Suprapubic skin (tissue), 4 donors: ENCODE measurements at places on chromosomes 2 and 18.

- no peak overlapping the region for H3K27ac ChIP-seq
- H3K27me3 ChIP-seq, result no peaks in the 10 kb centered on the region
- H3K36me3 ChIP-seq, result no peaks in the 10 kb centered on the region
- DNase-seq, result no peak
- H3K4me3 ChIP-seq, result no peak overlapping the region
These were observed 89.5 kb upstream of the RBMS1 start for GRCh38 chr2:160583146-160583535.

GRCh38 chr2:65918760-65919187 is 486.4 kb upstream of the SPRED2 start:
- H3K36me3 ChIP-seq, result no peaks in the 10 kb centered on the region
- peaks cover 11% of the 10 kb centered on the region for H3K4me1 ChIP-seq
- no peak overlapping the region for H3K4me3 ChIP-seq
- H3K27ac ChIP-seq, result no peak overlapping the region

DNA sequence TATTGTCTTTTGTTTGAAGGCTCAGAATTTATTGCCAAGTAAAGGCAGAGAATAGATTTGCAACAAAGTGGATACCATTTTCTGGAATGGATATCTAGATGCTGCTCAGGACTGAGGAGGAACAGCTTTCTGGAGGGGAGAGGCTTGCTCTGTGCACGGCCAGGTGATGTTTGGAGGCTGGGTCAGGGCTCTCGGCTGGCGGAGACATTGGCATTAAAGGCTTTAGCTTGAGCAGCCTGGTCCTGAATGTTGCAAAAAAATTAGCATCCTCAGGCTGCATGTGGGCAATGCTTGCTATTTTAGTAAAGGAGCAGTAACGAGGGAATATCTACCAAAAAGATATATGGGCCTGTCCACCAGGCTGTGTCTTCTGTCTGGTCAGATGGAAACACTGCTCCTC is 20.4 kb downstream of the RNF144A start:
- no peaks in the 10 kb centered on the region for H3K27me3 ChIP-seq
- peak; percentile 16 for DNase-seq
- H3K4me3 ChIP-seq, result no peak overlapping the region
- no peaks in the 10 kb centered on the region for H3K36me3 ChIP-seq
- no peaks in the 10 kb centered on the region for H3K4me1 ChIP-seq

- peaks cover 63% of the 10 kb centered on the region for H3K4me1 ChIP-seq
- H3K36me3 ChIP-seq, result no peaks in the 10 kb centered on the region
- peak overlapping the region; percentile 83 for H3K27ac ChIP-seq
- peak overlapping the region; percentile 10 for H3K4me3 ChIP-seq
- H3K27me3 ChIP-seq, result no peaks in the 10 kb centered on the region
- DNase-seq, result peak; percentile 78
These were observed 135.8 kb downstream of the HDAC4 start for GRCh38 chr2:239264838-239265651.

- no peak overlapping the region for H3K4me3 ChIP-seq
- H3K36me3 ChIP-seq, result no peaks in the 10 kb centered on the region
- no peak overlapping the region for H3K27ac ChIP-seq
- no peaks in the 10 kb centered on the region for H3K4me1 ChIP-seq
- H3K27me3 ChIP-seq, result no peaks in the 10 kb centered on the region
- DNase-seq, result no peak
These were observed 51.8 kb downstream of the TFPI start for GRCh38 chr2:187502467-187502866.

- H3K4me3 ChIP-seq, result no peak overlapping the region
- H3K36me3 ChIP-seq, result no peaks in the 10 kb centered on the region
- no peak for DNase-seq
- peaks cover 26% of the 10 kb centered on the region for H3K4me1 ChIP-seq
- H3K27ac ChIP-seq, result no peak overlapping the region
These were observed 191.9 kb downstream of the ARL4C start for GRCh38 chr2:234304950-234305349.

DNA sequence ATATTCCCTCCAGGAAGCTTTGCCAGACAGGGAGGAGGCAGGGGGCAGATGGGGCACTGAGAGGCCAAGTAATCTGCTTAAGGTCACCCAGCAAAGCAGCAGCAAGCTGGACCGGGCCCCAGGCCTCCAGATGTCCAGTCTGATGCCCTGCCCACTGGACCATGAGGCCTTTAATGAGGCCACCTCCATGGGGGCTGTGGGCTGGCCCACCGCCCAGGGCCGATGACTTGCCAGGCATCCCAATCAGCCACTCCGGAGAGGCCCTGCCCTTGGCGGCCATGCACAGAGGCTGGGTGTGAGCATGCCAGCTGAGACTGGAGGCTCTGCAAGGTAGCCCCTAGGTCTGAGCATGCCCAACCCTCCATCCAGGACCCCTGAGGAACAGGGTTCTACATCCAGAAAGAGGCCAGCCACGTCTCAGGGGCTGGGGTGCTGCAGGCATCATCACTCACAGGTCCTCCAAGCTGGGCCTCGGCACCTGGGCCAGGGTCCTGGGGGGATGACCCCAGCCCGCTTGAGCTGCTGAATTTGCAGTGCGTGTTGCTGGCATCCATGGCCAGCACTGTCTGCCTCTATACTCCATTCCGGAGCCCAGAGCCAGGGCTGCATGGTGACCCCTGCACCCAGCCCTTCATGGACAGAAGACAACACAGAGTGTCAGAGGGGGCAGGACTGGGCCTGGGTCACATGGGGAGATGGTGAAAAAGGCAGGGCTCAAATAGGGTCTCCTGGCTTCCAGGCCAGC is 164.2 kb downstream of the INHBB start:
- DNase-seq, result no peak
- no peaks in the 10 kb centered on the region for H3K36me3 ChIP-seq
- H3K4me3 ChIP-seq, result no peak overlapping the region

DNA sequence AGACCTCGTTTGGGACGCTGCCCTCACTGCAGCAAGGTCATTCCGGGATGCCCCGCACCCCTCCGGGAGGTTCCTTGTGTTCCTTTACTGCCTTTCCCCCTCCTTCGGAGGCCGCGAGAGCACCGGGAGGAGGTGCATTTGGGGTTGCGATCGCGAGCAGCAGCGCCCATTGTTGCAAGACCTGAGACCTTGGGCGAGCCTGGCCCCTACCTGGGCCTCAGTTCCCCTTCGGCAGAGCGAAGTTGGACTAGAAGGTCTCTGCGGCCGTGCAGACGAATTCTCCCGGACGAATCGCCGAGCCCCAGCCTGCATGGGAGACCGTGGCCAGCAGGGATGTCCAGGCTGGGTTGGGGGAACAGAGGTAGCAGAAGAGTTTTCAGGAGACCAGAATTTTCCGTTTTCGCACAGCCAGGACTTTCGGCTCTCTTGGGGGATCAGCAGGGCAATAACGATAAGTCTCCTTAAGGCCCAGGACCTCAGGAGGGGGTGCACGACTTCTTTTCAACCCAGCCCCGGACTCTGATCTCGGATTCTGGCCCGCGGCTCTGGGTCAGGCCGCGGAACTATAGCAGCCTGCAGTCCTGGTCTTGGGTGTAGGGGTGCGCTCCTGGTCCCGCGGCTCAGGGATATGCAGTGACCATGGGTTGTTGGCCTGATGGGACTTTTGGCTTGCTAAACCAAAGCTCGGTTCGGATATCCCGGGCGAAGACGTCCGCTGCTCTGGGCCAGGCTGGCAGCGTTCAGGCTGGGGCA is 2.8 kb downstream of the GDF7 start:
- no peak overlapping the region for H3K27ac ChIP-seq
- no peak overlapping the region for H3K4me3 ChIP-seq
- DNase-seq, result no peak
- H3K36me3 ChIP-seq, result no peaks in the 10 kb centered on the region
- peaks cover 44% of the 10 kb centered on the region for H3K4me1 ChIP-seq
- H3K27me3 ChIP-seq, result peaks cover 98% of the 10 kb centered on the region

GRCh38 chr2:221304916-221305315 is 267.2 kb downstream of the EPHA4 start:
- no peak for DNase-seq
- H3K27me3 ChIP-seq, result no peaks in the 10 kb centered on the region
- no peak overlapping the region for H3K27ac ChIP-seq
- H3K4me3 ChIP-seq, result no peak overlapping the region

DNA sequence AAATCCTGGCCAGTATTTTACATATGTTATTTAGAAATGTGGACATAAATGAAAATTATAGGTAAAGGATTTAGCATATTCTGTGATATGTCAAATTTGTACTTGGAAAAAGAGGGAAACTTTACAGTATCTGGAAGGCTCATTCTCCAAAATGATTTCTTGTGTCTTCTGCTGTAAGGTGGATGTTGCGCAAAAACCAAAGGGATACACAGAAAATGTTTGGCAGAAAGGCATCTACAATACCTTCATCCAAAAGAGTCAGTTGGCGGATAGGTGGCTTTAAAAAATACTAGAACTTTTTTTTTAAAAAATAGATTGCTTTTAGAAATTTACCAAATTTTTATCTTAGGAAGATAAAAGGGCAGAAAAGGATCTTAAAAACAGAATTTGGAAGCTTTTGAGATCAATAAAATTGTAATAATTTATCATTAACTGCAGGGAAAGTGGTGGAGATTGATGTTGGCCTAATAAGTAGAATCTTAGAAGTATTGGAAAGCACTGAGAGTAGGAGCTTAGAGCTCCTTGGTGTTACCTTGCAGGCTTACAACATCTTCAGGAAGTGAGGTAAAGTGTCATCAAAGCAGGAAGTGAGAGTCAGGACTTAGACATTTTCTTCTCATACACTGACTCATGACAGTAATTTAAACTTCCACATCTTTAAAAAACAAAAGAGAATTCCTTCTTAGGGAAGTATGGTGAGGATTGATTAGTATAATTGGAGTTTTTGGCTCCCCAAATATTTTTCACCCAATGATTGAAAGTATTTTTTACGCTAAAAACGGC is 2.1 kb downstream of the NABP1 start:
- no peak for DNase-seq
- H3K27me3 ChIP-seq, result no peaks in the 10 kb centered on the region
- H3K4me1 ChIP-seq, result peaks cover 40% of the 10 kb centered on the region
- peak overlapping the region; percentile 6 for H3K27ac ChIP-seq

GRCh38 chr18:14928396-14928795 is 180.4 kb downstream of the ANKRD30B start:
- no peaks in the 10 kb centered on the region for H3K27me3 ChIP-seq
- H3K36me3 ChIP-seq, result no peaks in the 10 kb centered on the region
- H3K4me3 ChIP-seq, result no peak overlapping the region
- no peaks in the 10 kb centered on the region for H3K4me1 ChIP-seq

GRCh38 chr2:159051661-159052060 is 83.2 kb downstream of the TANC1 start:
- no peaks in the 10 kb centered on the region for H3K36me3 ChIP-seq
- no peak for DNase-seq
- no peaks in the 10 kb centered on the region for H3K27me3 ChIP-seq
- H3K4me1 ChIP-seq, result peaks cover 38% of the 10 kb centered on the region
- no peak overlapping the region for H3K27ac ChIP-seq
- H3K4me3 ChIP-seq, result no peak overlapping the region

DNA sequence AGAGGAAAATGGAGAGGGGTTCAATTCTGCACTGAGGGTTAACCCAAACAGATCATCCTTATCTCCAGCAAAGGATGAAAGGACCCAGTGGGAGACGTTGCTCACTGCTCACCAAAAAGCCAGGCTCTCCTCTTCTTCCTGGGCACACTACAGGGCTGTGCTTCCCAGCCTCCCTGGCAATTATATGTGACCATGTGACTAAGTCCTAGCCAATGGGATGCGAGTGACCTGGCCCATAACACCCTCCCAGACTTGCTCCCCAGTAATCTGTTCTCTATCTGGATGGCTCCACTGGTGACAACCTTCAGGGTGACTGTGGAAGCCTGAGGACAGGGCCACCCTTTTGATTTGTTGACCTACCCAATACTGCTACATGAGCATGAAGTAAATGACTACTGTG is 10.9 kb upstream of the PRKCE start:
- peaks cover 13% of the 10 kb centered on the region for H3K4me1 ChIP-seq
- no peak for DNase-seq
- no peak overlapping the region for H3K27ac ChIP-seq
- H3K4me3 ChIP-seq, result no peak overlapping the region

GRCh38 chr2:22850310-22850709 is 534.7 kb upstream of the KLHL29 start:
- no peak overlapping the region for H3K27ac ChIP-seq
- DNase-seq, result no peak
- H3K36me3 ChIP-seq, result no peaks in the 10 kb centered on the region
- no peaks in the 10 kb centered on the region for H3K4me1 ChIP-seq

DNA sequence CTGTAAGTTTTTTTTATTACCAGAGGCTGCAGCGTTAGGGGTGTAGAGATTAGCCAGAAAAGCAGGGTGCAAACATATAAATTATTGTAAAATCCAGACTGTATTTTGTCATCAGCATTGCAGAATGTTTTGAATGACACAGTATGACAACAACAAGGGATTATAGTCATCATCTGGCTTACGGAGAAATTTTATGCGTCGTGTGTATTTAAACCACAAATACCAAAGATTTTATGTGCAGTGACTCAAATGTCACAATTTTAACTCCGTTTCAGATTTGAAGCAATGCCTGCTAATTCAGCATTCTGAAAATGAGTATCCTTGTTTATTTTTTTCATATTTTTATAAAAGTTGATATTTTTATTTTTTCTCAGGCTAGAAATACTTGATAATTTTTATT is 19.4 kb upstream of the TMX3 start:
- H3K4me1 ChIP-seq, result peaks cover 4% of the 10 kb centered on the region
- no peaks in the 10 kb centered on the region for H3K36me3 ChIP-seq
- no peak overlapping the region for H3K4me3 ChIP-seq
- no peak overlapping the region for H3K27ac ChIP-seq

DNA sequence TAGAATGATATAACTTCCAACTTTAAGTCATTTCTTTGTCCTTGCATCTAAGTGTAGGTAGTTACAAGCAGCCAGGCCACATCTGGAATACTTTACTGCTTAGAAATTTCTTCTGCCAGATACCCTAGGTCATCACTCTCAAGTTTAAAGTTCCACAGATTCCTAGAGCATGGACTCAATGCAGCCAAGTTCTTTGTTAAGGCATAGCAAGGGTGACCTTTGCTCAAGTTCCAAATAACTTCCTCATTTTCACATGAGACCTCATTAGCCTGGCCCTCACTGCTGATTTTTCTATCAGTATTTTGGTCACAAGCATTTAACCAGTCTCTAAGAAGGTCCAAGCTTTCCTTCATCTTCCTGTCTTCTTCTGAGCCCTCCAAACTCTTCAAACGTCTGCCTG is 7.8 kb upstream of the UGT1A9 start:
- no peak overlapping the region for H3K27ac ChIP-seq
- H3K36me3 ChIP-seq, result no peaks in the 10 kb centered on the region
- no peak for DNase-seq
- H3K27me3 ChIP-seq, result peaks cover 3% of the 10 kb centered on the region

DNA sequence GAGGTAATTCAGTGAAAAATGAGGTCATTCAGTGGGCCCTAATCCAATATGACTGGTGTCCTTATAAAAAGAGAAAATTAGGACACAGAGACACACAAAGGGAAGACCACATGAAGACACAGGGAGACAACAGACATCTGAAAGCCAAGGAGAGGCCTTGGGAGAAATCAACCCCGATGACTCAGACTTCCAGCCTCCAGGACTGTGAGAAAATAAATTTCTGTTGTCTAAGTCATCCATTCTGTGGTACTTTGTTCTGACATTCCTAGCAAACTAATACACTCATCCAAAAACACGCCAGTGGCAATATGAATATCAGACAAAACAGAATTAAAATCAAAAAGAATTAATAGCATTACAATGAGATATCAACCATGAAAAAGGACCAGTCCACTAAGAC is 303.7 kb downstream of the SS18 start:
- no peak overlapping the region for H3K4me3 ChIP-seq
- DNase-seq, result no peak
- H3K4me1 ChIP-seq, result no peaks in the 10 kb centered on the region
- H3K36me3 ChIP-seq, result no peaks in the 10 kb centered on the region
- H3K27ac ChIP-seq, result no peak overlapping the region
